ENCODE measurements at places on chromosomes 1 and 21.
A peak's percentile ranks its signal among the peaks of the same experiment; 100 is the strongest.

DNA sequence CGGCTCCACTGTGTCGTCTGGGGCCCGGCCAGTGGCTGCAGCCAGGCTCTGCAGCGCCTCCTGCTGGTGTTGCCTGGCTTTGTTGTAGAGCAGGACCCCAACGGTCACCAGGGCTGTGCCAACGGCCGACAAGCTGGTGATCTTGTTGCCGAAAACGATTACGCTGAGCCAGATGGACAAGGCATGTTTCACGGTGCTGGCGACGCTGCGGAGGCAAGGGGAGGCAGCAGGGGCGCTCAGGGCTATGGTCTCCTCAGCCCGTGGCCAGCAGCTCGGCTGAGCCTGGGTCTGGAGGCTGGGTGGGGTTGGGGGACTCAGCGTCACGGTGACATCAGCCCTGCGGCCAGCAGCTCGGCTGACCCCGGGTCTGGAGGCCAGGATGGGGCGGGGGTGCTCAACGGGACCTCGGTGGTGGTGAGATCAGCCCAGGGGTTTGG is 7.0 kb upstream of the CDK11B start:
- peak; percentile 44 for DNase-seq

DNA sequence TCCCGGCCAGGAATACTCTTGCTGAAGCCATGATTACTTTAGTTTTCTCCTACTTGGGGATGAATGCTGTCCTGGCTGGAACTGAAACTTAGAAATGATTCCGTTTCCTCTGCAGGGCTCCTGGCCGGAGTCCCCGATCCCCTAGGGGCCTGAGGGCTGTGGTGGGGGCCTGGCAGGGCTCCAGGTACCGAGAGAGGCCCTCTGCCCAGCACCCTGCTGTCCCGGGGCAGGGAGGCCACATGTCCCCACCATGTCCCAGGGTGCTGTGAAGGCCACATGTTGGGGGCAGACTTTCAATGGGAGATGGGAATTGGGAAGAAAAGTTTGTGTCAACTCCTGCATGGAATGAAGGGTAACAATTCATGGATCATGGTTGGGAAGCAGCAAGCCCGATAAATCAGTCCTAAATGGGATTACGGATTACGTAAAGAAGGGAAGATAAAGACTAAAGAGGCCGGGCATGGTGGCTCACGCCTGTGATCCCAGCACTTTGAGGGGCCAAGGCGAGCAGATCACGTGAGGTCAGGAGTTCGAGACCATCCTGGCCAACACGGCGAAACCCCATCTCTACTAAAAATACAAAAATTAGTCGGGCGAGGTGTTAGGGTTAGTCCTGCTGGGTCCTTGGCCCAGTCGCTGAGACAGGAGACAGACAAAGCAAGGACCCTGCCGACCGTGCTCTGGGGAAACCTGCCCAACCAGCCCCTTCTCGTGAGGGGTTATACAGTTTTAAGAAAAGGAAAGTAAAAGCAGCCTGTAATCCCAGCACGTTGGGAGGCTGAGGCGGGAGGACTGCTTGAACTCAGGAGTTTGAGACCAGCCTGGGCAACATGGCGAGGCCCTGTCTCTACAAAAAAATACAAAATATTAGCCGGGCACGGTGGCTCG is 37.6 kb downstream of the MORN1 start:
- DNase-seq: no peak

DNA sequence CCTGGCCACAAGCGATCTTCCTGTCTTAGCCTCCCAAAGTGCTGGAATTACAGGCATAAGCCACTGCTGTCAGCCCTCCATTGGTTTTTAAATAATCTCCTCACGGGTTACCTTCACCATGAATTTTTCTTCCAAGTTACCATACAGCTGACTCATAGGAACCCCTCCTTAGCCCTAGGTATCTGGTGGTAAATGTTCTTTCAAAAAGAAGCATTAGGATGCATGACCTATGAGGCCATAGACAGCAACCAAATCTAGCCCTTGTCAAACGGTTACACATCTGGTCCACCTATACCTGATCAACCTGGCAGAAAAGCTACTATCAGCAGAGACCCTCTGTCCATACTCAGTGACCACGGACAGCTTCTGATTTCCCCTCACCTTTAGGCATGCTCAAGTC is 12.7 kb upstream of the DEGS1 start:
- no peak for DNase-seq

DNA sequence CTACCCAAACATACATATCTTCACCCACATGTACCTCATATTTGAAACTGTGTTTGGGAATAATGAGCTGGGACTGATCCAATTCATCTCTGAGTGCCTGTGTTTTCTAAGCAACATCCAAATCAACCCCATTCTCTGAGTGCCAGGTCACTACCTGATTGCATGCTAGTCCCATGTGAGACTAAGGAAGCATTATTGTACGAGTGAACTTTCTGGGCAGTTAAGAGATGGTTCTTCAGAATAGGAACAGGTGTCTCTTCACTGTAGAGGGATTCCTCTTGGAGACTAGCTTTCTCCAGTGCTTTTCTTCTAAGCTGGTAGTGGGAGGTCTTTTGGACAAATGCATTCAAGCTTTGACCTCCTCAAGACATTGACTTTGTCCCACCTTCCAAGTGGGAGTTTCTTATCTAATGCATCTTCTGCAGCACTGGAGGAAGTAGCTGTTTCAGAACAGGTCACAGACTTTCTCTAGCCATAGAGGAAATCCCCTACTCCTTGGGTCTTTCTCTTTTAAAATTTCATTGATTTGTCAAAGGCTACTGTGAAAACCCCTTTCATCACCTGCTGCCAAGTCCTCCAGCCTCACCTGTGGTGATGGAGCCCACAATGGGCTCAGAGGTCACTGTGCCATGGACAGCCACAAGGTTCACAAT is 172.0 kb upstream of the KIAA0040 start:
- no peak for DNase-seq

- no peak for DNase-seq
These were observed 81.6 kb downstream of the CCDC185 start for GRCh38 chr1:223474804-223475203.

DNA sequence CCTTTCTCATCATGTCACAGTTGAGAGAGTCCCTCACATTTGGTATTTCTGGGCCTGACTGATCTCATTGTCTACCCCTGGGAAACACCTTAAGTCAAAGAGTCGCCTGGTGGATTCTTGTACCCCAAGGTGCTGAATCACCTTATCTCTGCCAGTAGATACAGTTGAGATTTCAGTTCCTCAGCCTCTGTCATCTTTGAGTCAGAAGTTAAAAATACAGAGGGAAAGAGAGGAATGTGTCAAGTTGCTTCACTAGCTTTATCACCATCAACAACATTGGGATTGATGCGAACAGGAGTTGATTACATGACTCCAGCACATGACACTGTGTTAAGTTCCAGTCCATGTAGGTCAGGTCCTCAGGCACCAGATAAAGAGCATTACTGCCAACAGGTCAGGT is 513.0 kb downstream of the NUF2 start:
- DNase-seq: no peak

- no peak for DNase-seq
These were observed 125.9 kb upstream of the EDN2 start for GRCh38 chr1:41610361-41610760.

DNA sequence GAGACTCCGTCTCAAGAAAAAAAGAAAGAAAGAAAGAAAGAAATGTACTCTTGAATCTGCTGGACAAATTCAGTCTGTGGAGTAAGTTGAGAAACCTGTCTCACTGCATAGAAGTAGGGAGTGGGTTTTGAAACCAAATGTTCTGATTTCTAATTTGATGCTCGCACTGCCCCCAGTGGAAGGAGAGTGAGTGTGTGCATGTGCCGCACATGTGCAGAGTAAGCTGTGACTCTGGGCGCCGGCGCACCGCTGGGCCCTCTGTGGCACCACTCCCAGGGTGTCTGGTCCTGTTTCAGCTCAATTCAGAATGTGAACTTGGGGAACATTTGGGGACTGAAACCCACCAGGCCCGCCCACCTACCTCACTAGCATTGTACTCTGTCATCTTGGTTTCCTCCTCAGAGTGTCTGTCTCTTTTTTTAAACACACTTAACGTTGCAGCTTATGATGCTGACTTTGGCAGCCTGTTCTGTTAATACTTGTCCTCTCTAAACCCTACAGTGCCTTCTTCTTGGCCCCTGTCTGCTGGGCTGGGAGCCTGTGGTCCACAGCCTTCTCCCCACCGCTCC is 104.6 kb downstream of the CACNA1E start:
- no peak for DNase-seq

GRCh38 chr1:28860332-28861073 is 48.5 kb downstream of the OPRD1 start:
- no peak for DNase-seq

DNA sequence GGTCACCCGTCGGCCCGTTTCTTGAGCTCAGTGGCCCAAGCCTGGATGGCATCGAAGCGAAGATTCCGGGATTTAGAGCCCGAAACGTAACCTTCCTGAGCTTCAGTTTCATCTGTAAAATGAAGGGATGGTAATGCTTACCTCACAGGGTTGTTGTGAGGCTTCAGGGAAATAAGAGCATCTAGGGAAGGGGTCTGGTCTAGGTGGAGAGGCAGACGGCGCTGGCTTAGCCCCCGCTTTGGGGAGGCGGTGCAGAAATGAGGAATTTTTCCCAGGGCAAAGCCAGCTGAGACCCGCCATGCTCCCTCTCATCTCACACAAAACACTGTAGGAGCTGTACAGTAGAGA is 717 bp upstream of the MYCL start:
- DNase-seq: no peak

- no peak for DNase-seq
These were observed 372.1 kb downstream of the PTPRC start for GRCh38 chr1:199010933-199011332.

- DNase-seq: no peak
These were observed 4.8 kb upstream of the HES5 start for GRCh38 chr1:2534687-2535441.

DNA sequence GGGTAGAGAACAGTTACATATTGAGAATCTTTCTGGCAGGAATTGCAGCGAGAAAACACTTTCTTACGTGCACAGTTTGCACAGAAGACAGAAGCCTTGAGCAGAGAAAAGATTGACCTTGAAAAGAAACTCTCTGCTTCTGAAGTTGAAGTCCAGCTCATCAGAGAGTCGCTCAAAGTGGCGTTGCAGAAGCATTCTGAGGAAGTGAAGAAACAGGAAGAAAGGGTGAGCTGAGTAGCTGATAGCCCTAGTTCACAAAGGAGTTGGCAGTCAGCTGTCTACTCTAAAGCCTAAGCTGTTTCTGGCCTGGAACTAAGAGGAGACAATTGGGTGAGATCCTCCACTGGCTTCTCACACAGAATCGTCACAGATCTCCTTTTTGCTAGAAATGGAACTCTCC is 20.3 kb upstream of the SH3BGRL3 start:
- DNase-seq: no peak

DNA sequence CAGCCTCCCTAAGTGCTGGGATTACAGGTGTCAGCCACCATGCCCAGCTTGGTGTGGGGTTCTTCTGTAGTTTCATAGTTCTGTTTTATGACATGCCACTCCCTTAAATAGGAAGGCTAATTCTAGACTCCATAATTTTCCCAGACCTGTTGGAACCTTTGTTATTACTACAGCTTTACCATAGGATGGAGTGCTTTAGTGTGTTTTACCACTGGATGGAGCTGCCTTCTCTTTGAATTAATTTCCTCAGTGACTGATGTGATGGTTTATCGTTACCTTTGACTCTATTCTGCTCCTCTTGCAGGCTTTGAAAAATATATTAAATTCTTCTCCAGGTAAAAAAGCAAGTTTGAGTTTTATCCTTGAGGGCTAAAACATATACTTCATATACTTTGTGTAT is 84.6 kb upstream of the NEK7 start:
- DNase-seq: no peak

DNA sequence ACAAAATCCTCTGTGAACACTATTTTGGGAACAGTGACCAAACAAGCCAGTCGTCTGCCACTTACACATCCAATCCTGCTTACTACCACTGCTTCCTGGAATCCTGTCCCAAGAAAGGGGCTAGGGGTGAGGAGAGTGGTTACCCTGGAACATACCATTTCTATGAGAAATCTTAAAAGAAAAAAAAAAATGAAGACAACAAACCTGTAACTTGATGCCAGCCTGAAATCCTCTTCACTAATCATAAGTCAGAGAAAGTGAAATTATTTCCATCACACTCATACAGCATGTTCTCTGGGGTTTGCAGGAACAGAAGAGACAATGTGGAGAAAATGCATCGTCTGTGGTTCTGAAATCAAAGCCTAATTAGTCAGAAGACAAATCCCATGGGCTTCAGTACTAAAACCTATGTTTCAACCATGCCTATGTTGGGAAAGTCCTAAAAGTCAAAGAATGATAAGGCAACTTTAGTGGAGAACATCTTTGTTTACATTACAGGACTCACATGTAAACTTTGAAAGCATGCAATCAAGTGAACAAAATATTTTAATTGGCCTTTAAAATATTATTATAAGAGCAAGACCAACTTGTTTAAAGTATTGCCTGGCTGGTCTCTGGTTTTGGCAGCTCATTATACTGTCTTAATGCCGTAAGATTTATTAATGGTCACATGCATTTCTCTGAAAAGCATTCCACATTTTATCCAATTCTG is 220.7 kb downstream of the LTN1 start:
- no peak for DNase-seq

DNA sequence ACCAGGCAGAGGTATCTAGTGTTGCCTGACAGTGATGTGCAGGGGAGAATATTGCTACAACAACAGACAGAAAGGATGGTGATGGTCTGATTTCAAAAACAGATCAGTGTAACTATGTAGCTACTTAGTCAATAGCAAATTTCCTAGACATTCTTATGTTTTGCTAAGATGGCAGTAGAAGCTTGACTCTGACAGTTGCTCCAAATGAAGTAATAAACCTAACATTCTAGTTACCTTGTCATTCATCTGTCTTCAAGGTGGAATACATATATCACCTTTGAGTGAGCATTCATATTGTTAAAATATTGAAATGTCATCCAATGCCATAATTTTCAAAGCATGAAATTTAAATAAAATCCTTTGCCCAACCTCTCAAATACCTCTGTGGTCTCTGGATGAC is 617.4 kb downstream of the USP25 start:
- DNase-seq: no peak

DNA sequence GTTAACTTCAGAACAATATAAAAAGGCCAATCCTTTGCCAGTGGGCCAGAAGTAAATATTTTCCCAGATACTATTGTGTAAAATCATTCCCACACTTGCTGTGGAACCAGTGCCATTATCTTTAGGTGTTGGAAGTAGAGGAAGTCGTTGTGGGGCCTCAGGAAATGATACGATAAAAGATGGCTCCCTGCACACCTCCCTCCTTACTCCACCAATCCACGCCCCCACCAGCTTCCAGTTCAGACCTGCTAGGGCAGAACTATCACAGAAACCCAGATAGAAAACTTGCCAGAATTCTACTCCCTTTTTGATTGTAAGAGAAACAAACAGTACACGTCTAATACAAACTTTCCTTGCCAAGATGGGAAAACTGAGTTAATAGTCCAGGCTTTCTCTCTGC is 173.0 kb upstream of the FMN2 start:
- DNase-seq: no peak

All from stimulated activated CD8-positive, alpha-beta memory T cell treated with anti-CD3 and anti-CD28 coated beads, Interleukin-2, amount 100 ng/mL, for 48 hours (primary cell).